ENCODE measurements at places on chromosomes 12 and 14.
A peak's percentile ranks its signal among the peaks of the same experiment; 100 is the strongest.

DNA sequence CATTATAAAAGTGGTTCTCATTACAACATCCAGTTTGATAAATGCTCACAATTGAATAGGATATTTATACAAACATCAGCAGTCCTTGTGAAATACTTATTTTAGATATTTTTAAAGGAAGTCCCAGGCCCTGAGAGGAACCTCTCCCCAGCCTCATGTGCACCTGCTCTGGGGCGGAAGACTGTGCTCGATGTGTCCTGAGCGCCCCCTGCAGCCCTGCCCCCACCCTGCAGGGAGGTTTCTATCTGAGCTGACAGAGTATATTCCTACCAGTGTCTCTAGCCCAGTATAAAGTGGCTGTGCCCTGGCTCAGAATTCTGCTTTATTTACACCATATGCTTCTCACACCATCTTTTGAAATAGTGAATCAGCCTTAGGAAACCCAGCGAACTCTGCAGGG is 1349.1 kb downstream of the TMEM121 start:
- DNase-seq, result no peak

- peak; percentile 78 for DNase-seq
These were observed 4.5 kb downstream of the DHRS2 start for GRCh38 chr14:23640524-23641141.

DNA sequence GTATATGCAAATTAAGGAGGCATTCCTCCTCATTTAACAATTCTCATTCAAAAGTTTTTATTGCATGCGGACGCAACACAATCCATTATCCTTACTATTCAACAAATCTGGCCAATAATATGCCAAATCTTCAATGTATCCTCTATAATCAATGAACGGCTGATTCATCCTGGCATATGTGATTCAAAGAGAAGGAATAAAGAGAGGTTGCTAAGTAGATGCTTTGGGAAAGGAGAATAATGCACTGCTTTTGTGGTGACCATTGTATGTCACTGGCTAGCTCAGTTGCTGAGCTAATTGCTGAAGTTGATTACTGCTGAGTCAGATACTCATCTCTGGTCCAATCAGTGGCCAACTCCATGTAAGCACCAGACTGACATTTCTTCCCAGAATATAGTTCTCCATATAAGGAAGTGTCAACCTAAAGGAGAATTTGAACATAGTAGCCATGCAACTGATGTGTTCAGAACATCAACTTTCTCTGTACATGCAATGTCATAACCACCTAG is 148.0 kb downstream of the PDZRN4 start:
- DNase-seq, result no peak

- no peak for DNase-seq
These were observed 31.2 kb upstream of the FZD10 start for GRCh38 chr12:130131025-130131424.

GRCh38 chr12:112616469-112617152 is 174.9 kb upstream of the RPH3A start:
- no peak for DNase-seq

GRCh38 chr12:31326736-31327659 is 1.0 kb upstream of the SINHCAF start:
- no peak for DNase-seq

DNA sequence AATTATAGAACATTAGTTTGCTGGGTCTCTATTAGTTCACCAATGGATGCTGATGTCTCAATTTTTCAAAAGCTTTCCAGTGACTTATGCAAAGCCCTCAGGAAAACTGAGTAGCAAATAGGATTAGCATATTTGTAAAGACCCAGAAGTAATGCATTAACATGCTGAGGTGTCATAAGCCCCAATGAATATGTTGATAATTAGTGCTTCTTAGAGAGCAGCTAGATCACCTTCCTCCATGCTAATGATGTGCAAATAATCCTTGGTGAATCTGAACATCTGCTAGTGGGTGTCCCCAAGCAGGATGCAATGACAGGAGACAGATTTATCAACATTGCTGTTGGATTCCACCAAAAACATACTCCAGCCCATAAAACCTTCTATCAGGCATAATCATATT is 19.0 kb downstream of the IFNG start:
- DNase-seq, result no peak

DNA sequence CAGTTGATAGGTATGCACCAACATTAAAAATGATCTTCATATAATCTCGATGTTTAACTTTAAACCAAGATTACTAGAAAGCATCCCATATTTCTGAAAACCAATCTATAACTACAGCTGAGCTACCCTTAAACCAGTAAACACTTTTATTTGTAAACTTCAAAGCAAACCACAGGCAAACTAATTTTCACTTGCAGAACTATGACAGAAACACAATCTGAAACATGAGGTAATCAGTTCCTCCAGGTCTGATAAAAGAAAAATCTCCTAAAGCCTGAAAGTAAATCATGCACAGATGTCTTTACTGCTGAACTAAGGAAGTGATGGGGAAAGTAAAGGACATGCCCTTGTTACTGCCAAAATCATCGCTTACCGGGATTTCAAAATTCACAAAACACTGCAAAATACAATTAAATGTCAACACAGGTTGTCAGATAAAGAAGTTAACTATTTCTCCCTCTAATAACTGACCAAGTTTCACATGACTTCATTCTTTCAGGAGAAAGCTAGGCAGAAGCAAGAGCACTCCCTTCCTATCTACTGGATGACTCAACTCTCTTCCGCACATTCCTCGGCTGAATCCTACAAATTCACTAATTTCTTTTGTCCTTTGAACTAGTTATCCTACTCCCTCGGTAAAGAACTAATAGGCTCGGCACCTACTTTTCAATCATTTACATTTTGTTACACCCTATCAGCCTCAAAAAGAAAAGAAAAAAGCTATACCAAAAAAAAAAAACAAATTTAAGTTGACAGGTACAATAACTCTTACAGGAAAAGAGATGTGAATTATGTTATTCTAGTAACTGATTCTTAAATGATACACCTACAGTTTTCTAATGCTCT is 1.4 kb downstream of the EEA1 start:
- no peak for DNase-seq

GRCh38 chr14:72699852-72700257 is 194.0 kb downstream of the DPF3 start:
- no peak for DNase-seq

DNA sequence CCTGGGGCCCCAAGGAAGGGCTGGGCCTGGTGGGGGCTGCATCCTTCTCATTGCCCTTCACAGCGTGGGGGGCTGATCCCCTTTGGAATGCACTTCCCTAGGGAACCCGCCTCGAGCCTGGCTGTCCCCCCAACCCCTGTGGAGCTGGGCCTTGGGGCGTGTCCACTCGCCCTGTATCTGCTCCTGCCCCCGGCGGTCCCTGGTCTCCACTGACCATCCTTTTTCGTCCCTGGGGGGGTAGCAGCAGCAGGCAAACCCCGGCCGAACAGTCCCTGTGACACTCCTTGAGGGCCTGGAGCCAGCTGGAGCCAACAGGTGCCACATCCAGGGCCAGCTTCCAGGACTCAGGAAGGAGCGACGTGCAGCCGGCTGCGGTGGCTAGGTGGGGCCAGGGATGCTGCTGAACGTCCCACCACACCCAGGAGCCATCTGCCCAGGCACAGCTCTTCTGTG is 9.4 kb upstream of the GPR132 start:
- DNase-seq, result peak; percentile 77

DNA sequence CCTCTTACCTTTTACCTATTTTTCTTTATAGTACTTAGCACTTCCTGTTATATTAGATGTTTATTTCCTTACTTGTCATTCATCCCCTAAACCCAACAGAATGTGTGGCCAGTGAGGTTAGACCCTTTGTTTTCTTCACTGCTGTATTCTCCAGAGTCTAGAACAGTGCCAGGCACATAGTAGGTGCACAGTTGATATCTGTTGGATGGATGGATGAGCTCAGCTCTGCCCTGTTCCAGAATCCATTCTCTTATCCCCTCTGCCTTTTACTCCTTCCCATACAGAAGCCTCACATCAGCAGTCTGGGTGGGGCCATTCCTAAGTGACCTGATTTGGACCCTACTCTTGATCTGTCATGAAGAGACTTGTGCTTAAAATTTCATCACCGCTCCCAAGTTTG is 94.5 kb upstream of the DACT1 start:
- DNase-seq, result no peak

GRCh38 chr12:90410962-90411361 is 544.0 kb downstream of the CCER1 start:
- DNase-seq, result no peak

GRCh38 chr12:132614029-132614428 is 3.6 kb upstream of the LRCOL1 start:
- no peak for DNase-seq

GRCh38 chr12:32854097-32854496 is 42.5 kb downstream of the PKP2 start:
- DNase-seq, result no peak

DNA sequence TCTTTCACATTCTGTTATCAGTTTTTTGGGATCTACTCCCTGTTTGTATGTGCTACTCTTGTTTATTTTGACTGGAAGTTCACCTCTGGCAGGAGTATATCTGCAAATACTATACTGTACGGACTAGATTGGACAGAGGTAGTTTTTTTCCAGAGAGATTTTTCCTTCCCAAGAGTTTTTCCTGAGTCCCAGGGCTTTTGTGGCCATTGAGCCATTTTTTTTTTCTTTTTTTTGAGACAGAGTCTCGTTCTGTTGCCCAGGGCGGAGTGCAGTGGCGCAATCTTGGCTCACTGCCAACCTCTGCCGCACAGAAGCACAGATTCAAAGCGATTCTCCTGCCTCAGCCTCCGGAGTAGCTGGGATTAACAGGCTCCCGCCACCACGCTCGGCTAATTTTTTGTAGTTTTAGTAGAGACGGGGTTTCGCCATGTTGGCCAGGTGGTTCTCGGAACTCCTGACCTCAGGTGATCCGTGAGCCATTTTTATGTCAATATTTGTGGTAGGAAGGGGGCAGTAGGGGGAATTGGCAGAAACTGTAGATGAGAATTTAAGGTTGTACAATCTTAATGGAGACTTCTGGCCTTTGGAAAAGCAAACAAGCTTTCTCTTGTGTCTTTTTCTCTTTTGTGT is 19.4 kb downstream of the KTN1 start:
- DNase-seq, result no peak

DNA sequence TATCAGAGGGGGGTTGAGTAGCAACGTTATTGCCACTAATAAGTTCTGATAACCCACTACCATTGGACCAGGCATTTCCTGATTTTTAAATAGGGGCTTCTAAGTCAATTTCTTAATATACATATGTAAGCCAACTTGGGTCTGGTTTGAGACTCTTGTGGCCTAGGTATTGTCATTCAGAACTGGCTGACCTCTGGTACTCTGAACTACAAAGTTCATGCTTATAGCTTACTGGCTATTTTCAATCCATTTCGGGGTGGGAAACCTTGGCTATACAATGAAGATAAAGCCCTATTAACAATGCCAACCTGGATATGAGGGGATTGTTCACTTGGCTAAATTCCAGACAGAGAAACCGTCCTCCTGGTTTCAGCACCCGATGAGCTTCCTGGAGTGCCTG is 8.7 kb downstream of the DYNLL1 start:
- no peak for DNase-seq

- no peak for DNase-seq
These were observed 2.0 kb downstream of the ITPR2 start for GRCh38 chr12:26830783-26831551.

DNA sequence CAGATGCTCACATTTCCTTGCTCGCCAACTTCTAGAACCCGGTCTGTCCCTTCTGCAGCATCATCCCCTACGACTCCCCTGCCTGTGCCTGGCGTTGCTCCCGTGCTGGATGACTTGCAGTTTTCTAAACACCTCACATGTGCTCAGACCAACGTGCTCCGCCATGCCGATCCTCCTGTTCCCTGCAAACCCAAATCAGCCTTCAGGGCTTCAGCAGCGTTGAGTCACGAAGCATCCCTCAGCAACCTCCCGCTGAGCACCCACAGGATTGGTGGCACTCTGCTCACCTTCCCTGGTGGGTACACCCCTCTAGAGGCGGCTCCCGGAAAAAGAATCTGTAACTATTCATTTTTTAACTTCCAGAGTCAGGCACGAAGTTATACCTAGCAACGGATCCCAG is 2.8 kb upstream of the PIWIL1 start:
- DNase-seq, result no peak

GRCh38 chr12:68370006-68370590 is 37.9 kb upstream of the MDM1 start:
- DNase-seq, result no peak

DNA sequence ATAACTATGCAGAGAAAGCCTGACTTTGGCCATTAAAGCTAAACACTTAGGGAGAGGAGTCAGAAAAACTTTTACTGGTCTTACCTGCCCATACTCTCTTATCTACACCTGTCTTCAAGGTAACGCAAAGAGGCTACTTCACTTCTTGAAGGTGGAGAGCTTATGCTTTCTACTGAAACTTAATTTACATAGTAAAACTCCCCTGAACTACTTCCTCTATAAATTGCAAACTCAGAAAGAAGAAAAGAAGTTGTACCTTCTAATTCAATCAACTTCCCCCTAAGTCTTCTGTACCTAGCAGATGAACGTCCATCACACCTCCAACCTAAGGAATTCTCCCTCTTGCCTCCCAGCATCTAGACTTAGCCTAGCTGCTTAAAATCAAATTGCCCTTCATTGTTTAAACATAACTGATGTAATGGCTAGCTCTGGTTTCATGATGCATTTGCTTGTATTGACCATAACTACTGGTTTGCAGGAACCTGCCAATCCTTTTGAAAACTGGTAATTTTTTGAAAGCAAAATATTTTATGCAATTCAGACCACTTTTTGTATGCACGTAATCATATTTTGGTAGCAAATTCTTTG is 87.7 kb downstream of the STON2 start:
- no peak for DNase-seq

- no peak for DNase-seq
These were observed 25.6 kb upstream of the DBX2 start for GRCh38 chr12:45076417-45077026.

- DNase-seq, result no peak
These were observed 265.0 kb downstream of the SSPN start for GRCh38 chr12:26460361-26460760.

GRCh38 chr12:67710582-67710981 is 62.0 kb downstream of the DYRK2 start:
- DNase-seq, result no peak

GRCh38 chr14:78227248-78228077 is 57.3 kb downstream of the NRXN3 start:
- peak; percentile 90 for DNase-seq

- no peak for DNase-seq
These were observed 22.4 kb upstream of the SERPINA6 start for GRCh38 chr14:94345344-94346064.
